ENCODE measurements at places on chromosomes 3 and 15.

- DNase-seq, result no peak
Observed at GRCh38 chr3:85706130-85706529, 747.3 kb downstream of the CADM2 start.

DNA sequence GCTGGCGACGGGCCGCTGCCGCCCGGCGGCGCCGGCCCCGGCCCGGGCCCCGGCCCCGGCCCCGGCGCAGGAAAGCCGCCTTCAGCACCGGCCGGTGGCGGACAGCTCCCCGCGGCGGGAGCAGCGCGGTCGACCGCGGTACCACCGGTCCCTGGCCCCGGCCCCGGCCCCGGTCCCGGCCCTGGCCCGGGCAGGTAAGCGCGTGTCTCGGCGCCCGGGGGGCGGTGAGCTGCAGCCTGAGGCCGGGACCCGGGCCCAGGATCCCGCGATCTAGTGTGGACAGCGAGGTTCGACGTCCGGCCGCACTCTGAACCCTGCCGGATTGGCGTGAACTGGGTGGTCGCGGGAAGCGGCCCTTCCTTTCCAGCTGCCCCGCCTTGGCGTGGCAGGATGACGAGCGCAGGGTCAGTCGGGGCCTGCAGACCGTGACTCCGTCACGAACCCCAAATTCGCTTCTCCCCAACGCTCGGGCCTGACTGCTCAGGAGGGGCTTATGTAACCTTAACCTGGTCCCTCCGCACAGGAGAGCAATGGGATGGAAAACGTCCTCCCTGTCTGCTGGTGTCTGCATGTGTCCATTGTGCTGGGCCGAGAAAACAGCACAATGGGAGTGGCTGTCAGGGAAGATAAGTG lies 472 bp downstream of the BSN start:
- DNase-seq, result no peak

GRCh38 chr15:69090197-69090948 lies 70.1 kb upstream of the GLCE start:
- DNase-seq, result peak; percentile 35

GRCh38 chr3:155431856-155432570 lies 138.5 kb upstream of the STRIT1 start:
- DNase-seq, result no peak

DNA sequence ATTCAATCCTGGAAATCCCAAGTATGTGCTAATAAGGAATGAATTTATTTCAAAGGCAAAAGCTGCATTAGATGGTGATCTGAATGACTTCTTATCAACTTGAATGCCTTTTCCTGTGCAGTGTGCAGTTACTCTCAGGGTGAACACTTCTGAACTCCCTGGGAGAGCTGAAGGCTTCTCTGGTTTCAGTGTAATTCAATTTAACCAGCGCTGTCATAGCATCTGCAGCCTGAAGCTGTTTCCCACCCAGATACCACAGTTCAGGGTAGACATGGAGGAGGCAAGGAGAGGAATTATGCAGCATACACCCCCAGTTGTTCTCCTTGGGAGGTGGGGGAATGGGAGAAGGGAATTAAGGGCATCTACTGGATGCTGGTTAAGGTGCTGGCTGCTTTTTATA lies 49.1 kb upstream of the PRR23C start:
- DNase-seq, result no peak

DNA sequence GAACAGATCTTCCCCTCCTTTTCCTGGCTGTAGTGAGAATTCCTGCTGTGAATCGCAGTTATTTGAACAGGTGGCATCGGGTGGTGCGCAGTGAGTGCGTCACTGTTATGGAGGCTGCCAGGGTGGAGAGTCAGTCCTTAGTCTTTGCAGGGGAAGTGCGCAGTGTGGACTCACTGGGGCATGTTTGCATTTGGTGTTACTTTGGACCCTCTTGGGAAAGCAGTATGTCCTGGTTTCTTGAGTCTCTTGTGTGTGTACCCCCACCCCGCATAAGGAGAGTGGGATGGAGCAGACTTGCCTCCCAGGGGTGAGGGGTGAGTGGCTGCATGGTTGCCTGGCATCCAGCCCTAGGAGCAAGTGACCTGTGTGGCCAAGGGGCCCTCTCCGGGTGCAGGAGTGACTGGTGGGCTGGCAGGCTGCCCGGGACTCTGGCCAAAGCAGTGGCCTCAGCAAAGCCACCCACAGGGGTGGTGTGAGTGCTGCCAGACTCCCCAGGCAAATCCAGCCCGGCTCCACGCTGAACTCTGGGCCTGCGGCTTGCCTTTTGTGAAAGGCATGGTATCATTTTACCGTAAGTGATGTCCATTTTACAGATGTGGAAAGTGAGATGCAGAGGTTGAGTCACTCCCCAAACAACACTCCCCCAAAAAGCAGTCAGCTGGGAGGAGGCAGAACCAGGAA lies 46.4 kb downstream of the DNASE1L3 start:
- peak; percentile 79 for DNase-seq

- peak; percentile 81 for DNase-seq
Observed at GRCh38 chr3:32177702-32178198, 60.7 kb upstream of the CMTM8 start.

- no peak for DNase-seq
Observed at GRCh38 chr15:50783411-50783810, 17.9 kb upstream of the SPPL2A start.

- DNase-seq, result no peak
Observed at GRCh38 chr3:48047841-48048464, 31.7 kb upstream of the MAP4 start.

Data from astrocyte of the hippocampus (primary cell).